ENCODE measurements at places on chromosomes 12 and 14.

GRCh38 chr12:120356567-120357030, 12.4 kb downstream of the MSI1 start:
- peak; percentile 71 for DNase-seq

DNA sequence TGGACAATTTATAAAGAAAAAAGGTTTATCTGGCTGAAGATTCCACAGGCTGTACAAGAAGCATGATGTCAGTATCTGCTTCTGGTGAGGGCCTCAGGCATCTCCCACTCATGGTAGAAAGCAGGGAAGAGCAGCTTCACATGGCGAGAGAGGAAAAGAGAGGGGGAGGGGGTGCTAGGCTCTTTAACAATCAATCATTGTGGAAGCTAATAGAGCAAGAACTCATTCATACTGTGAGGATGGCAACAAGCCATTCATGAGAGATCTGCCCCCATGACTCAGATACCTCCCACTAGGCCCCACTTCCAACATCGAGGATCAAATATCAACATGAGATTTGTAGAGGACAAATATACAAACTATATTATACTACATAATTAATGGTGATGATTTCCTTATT, 361.9 kb upstream of the FAR2 start:
- DNase-seq: no peak

DNA sequence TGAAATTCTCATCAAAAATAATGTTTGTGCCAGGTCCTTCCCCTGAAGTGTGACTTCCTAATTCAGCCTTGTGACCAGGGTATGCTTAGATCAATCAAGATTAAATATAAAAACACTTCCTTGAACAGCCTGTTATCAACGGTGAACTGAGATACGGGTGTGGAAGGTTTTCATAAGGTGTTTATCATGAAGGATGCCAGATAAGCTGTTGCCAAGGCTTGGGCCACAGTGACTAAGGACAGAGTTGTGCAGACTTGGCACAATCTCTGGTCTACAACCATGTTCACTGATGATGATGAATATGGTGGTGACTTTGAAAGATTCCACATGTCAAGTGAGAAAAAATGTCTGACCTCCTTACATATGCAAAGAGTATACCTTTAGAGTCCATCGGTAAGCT, 51.3 kb upstream of the LIN7A start:
- no peak for DNase-seq

DNA sequence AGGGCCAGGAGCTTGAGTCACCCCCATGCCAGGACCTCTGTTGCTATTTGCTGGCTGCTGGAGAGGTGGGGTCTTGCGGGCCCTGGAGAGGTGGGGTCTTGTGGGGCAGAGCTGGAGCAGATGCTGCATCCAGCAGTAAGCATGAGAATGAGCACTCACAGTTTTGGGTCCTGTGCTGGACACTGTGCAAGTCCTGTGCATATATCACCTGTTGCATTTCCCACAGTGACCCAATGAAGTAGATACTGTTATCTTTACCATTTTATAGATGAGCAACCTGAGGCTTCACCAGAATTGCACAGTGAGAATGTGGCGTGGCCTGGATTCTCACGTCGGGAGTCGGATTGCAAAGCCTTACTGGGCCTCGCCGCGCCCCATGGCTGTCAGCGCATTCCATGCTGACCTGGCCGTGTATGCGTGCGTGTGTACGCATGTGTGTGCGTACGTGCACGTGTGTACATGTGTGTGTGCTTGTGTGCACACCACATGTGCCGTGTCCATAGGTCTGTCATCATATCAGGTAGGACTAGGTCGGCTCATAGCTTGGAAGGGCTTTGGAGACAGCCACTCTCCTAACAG, 12.0 kb downstream of the COA8 start:
- no peak for DNase-seq

DNA sequence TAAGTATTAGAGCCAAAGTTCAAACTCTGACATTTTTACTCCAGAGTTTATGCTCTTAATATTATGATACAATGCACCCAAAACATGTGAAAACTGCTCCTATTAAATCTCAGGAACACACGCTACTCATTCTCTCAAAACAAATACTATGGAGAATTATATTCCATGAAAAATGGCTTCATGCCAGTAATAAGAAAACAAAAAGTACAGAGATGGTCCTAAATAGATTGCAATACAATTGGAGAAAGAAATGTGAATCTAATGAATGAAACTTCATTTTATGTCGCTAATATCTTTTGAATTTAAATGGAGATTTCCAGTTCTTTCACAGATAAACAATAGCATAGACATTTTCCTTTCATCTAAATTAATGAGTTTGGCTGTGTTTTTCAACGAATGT, 384.3 kb downstream of the ADAMTS20 start:
- peak; percentile 56 for DNase-seq

Data from muscle of leg (tissue), 16 donors.